ENCODE measurements at places on chromosomes 6 and 20.
A peak's percentile ranks its signal among the peaks of the same experiment; 100 is the strongest.

- no peak for DNase-seq
Measured at GRCh38 chr20:42595625-42596024, 594.1 kb downstream of the PTPRT start.

DNA sequence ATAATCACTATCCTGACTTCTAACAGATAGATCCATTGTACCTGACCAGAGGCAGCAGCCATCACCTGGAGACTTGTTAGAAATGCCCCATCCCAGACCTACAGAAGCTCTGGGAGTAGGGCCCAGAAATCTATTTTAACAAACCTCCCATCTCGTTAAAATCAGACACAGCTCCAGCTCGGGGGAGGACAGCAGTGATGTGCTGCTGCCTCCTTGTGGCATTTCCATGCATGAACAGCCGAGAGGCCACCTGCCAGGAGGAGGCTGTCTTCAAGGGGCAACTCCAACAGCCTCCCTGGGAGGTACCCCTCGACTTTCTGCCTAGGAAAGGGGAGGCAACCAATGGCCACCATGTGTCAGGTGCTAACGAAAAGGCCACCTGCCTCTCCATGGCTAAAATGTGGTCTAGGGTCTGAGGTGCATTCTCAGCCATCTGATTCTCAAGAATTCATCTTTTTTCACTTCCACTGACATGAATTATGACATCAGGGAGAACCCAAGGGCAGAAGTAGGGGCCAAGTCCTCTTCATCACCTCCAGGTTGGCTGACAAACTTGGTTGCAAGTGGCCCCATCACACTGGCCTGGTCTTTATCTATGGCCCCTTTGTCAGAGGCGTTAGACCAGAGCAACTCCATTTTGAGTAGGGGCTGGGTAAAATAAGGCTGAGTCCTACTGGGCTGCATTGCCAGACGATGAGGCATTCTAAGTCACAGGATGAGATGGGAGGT is 12.2 kb upstream of the KCNK15 start:
- DNase-seq = no peak

DNA sequence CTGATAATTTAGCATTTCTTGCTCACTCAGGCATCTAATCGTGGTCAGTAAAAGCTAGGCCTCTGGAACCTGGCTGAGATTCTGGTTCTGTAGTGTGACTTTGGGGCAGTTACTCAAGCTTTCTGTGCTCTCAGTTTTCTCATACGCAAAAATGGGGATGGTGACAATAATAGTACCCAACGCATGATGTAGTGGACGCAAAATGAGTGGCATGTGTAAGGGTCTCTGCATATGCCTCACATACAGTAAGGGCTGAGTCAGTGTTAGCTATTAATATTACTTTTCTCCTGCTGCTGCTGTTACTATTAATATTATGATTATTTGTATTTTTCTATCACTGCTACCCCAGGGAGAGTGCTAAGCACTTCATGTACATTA is 686 bp downstream of the GINS1 start:
- DNase-seq = no peak

- no peak for DNase-seq
Measured at GRCh38 chr6:138909511-138909910, 78.5 kb downstream of the REPS1 start.

- DNase-seq = no peak
Measured at GRCh38 chr20:49808753-49809152, 3.9 kb upstream of the SLC9A8 start.

- DNase-seq = no peak
Measured at GRCh38 chr6:126764104-126764503, 354.4 kb upstream of the RSPO3 start.

GRCh38 chr6:33082702-33083101 is 6.9 kb downstream of the HLA-DPB1 start:
- DNase-seq = no peak

GRCh38 chr6:21185861-21186478 is 407.6 kb upstream of the SOX4 start:
- no peak for DNase-seq

GRCh38 chr6:105844275-105844883 is 241.8 kb upstream of the PRDM1 start:
- no peak for DNase-seq

DNA sequence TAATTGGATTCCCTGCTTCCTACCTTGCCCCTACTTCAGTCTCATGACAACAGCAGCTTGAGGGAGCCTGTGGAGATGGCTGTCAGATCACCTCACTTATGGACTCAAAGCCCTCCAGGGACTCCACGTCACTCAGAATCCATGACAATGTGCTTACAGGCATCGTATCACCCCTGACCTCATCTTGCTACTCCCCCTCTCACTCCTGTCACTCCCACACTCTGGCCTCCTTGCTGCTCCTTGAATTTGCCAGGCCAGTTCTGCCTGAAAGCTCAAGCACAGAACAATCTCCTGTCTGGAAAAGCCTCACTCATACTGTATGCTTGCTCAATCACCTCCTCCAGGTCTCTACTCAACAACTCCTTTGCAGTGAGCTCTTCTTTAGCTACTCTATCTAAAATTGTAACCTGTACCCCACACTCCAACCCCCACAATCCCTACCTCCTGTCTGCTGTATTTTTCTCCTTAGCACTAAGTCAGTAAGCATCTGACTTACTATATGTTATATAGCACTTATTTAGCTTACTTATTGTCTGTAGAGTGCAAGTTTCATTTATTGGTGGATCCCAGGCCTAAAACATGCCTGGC is 10.7 kb upstream of the GSTA4 start:
- DNase-seq = no peak

DNA sequence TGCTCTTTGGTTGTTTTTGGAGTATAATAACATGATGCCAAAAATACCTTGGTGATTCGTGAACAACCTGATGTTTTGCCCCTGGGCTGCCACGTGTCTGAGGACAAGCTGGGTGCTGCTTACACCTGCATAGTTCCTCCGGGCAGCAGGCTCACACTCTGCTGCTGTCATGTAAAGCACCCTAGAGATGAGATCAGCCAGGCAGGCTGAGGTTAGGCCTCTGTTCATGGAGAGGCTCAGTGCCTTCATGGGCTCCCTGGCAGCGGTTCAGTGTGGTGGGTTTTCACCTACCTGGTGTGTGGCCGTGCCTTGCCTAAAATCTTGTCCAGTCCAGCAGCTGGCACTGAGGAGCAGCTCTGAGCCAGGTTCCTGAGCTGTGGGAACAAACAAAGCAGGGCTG is 60.1 kb upstream of the TAGAP start:
- DNase-seq = peak; percentile 63

- DNase-seq = no peak
Measured at GRCh38 chr6:117448732-117449485, 23.2 kb upstream of the ROS1 start.

- DNase-seq = no peak
Measured at GRCh38 chr6:16274483-16274882, 36.1 kb downstream of the GMPR start.

DNA sequence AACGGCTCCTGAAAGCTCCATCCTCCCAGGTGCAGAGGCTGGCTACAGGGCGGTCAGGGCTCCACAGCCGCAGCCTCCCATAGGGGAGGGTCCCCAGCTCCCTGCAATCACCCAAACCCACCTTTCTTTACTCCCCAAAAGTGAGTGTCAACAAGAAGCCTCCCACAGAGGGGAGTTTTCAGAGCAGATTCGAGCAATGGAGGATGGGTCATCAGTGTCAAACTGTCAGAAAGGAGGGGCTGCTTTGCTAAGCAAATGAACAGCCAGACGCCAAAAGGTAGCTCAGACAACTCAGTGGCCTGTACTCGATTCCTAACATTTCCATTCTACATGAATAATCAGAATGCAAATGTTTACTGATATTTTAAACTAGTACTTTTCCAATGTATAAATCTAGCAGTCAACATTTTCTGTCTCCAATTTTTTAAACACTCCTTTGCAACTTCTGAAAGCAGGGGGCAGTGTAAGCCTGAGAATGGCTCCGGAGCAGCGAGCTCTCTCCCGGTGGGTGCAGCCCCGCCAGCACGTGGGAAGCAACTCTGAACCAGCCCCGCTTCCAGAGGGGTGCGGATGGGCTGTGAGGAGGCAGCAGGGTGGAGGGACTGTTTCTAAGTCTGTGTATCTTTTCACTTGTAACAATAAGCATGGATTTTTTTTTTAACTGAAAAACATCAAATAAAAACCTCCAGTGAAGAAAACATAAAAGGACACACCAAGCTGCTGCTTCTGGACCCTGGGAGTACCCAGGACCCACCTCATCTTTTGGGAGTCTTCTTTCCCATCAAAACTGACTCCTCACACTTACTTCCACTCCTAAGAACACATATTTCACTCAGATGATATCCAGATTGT is 54.9 kb downstream of the TAF4 start:
- no peak for DNase-seq

- DNase-seq = no peak
Measured at GRCh38 chr6:104431096-104431495, 428.6 kb downstream of the HACE1 start.

GRCh38 chr6:31711233-31711632 is 3.9 kb upstream of the LY6G6D start:
- no peak for DNase-seq

DNA sequence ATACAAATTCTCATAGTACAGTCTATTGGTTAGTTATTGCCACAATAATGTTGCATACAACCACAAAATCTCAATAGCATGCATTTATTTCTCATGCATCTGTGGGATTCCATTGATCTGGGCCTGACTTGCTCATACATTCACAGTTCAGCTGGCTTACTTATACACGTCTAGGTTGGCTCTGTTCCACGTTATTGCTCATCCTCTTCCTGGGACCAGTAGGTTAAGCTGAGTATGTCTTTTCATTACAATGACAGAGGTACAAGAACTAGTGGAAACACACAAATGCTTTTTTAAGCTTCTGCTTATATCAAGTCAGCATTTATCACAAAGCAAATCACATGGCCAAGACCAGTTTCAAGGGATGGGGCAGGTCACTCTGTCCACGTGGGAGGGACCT is 485.3 kb upstream of the BTBD3 start:
- no peak for DNase-seq

- no peak for DNase-seq
Measured at GRCh38 chr6:32615885-32616532, 21.2 kb upstream of the HLA-DQA1 start.

DNA sequence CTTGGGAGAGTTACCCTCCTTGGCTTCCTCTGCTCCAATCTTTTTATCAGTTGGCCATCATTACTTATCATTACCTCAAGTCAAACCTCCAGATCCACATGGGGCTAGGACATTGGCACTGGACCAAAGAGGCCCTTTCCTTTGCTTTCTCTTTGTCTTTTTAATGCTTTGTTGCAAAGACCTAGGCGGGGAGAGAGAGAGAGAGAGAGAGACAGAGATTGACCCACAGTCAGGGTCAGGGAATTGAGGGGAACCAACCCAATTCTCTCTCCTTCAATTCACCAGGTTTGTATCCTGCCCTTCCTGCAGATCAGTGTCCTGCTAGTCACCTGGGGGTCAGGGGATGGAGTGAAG is 3.5 kb upstream of the VEGFA start:
- no peak for DNase-seq

- no peak for DNase-seq
Measured at GRCh38 chr6:124142852-124143251, 339.2 kb downstream of the NKAIN2 start.

GRCh38 chr6:170156448-170157375 is 134.2 kb downstream of the DLL1 start:
- DNase-seq = no peak

DNA sequence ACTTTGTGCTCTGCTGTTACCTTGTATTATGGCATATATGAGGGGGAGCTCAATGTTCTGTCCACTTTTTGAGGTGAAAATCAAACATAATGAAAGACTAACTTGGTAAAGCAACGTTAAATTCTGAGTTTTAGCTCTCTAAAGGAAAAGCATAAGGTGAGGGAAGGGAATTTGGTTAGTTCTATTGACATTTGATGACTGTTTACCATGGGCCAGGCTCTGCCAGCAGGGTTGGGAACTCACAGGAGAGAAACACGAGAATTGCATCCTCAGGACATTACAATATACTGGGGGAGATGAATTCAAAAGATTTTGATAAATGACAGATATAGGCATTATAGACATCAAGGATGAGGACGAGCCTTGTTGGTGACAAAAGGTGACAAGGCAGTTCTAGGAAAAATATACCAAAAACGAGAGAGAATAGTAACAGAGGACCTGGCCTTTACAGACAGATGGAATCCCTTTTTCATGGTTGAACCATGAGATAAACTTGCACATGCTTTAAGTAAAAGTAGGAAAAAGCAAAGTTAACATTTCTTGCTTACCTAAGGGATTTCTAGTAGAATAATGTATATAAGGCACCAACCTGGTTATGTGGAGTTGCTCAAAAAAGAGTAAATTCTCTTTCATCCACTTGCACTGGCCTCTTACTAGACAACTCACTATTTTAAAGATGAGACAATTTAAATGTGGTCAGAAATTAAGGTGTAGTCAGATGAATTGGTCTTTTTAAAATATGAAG is 191.4 kb downstream of the NKAIN2 start:
- no peak for DNase-seq

DNA sequence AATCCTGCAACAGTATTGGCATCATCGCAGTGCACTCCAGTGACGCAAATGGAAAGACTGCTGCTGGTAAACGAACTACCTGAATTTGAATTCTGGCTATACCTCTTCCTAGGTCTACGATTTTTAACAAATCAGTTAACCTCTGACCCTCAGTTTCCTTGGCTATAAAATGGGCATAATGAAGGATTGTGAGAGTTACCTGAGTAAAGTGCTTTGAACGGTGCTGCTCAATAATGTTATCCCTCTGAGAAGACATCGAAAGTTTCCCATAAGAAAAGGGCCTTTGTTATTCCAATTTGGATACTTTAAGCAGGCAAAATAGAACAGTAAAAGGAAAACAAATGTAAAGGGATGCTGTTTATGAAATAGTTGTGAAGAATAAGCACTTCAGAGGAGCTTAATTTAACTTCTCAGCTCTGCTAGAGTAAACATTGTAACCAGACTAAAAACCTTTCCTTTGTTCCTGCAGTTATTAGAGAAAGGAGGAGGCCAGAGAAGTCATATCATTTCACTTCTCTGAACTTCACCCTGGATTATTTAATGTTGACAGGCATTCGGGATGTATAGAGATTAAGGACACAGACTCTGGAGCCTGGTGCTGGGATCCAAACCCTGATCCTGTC is 5.8 kb downstream of the SGK1 start:
- no peak for DNase-seq

DNA sequence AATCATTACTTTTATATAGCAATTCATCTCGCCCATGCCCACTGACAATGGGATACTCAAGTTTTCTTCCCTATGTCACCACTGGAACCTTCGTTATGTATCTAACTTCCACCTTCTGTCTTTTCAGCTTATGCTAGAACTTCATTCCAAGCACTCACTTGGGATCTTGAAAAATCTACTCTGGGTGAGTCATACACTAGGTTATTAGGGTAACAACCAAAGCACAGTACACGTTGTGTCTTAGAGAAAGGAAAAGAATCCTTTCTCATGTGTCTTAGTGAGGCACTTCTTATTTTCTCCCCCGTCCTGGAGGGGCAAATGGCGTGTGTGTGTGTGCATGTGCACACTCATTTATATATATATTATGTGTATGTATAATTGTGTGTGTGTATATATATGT is 18.3 kb upstream of the FAM162B start:
- no peak for DNase-seq
